ENCODE measurements at places on chromosomes 2 and 18.

- H3K4me1 ChIP-seq, result no peaks in the 10 kb centered on the region
- H3K27me3 ChIP-seq, result no peaks in the 10 kb centered on the region
- H3K36me3 ChIP-seq, result no peaks in the 10 kb centered on the region
- H3K27ac ChIP-seq, result no peak overlapping the region
- H3K4me3 ChIP-seq, result no peak overlapping the region
- DNase-seq, result no peak
These were observed 34.0 kb downstream of the CCDC195 start for GRCh38 chr2:224682134-224682533.

DNA sequence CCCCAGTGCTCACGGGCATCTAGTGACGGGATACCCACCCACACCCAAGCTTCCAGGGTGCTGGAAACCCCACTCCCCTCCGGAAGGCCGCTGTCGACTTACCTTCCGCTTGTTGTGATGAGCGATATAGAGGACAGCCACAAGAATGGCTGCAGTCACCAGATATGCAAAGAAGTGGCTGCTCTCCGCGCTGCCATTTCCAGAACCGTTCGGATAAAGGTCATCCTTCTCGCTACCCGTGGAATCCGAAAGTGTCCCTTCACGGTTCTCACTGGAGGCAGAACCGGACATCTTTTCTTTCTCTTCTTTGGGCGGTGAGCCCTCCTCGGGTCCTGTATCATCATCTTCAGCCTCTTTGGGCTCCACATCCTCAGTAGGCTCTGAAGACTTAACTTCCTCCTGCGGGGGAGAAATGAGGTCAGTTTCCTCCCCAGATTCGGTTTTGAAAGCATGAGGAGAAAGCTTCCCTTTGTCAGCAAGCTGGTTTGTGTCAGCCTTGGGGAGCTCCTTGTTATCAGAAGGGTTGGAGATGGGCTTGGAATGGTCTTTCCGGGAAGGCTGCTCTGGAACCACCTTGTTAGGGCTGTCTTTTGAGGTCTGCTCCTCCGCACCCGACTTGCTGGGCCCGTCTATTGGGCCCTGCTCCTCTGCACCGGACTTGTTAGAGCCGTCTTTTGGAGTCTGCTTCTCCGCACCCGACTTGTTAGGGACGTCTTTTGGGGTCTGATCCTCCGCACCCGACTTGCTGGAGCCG is 1.2 kb downstream of the TGOLN2 start:
- peak overlapping the region; percentile 82 for H3K4me3 ChIP-seq
- no peaks in the 10 kb centered on the region for H3K27me3 ChIP-seq
- peak; percentile 46 for DNase-seq
- H3K4me1 ChIP-seq, result peaks cover 64% of the 10 kb centered on the region

DNA sequence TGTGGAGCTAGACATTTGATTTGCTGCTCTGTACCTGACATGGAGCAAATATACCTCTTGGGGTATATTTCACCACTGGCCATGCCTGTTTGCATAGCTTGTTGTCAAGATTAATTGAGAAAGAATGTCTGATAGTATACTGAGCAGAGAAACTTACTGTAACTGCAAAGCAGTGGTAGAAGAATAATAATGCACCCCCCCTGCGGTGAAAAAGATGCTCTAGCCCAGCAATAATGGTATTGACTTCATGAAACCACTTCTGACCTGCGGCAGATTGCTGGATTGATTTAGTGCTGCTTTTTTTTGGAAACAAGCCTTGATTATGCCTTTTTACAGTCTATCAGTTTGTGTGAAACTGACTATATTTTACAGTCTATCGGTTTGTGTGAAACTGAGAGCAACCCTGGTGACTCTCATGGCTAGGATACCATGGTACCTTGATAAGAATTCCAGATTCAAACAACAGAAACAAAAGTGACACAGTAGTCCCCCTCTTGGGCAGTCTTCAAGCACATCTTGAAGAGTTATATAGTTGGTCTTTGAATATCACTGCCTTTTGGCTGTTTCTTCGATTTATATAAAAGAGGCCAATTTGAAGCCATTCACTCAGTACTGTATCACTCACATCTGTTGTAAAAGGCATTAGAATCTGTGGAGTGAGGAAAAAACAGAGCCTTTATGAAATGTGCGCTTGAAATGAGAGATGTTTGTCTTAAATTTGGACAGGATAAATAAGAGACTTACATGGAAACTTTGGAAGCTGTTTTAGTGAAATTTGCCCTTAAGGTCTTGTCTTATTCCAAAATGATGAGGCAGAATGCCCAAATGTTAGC is 102.5 kb downstream of the FMNL2 start:
- no peaks in the 10 kb centered on the region for H3K36me3 ChIP-seq
- H3K27me3 ChIP-seq, result no peaks in the 10 kb centered on the region
- no peak for DNase-seq
- H3K4me3 ChIP-seq, result no peak overlapping the region

DNA sequence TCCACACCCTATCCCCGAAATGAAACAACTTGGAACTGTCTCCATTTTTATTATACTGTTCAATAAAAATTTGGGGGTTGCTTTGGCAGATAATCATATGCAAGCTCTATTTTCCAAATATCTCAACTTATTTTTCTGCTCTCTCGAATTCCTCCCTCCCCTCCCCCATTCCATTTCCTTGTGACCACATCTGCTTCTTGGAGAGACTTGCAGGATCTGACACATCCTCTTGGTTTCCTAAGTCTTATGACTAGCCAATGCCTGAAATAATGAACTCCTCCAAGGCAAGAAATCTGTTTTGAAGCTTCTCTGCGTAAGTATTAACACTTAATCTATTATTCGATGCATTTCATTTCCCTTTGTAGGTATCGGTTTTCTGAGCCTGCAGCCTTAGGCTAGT is 16.1 kb downstream of the TGIF1 start:
- DNase-seq, result no peak
- no peaks in the 10 kb centered on the region for H3K4me1 ChIP-seq
- H3K27ac ChIP-seq, result no peak overlapping the region
- no peaks in the 10 kb centered on the region for H3K27me3 ChIP-seq
- H3K36me3 ChIP-seq, result peaks cover 12% of the 10 kb centered on the region
- H3K4me3 ChIP-seq, result no peak overlapping the region

DNA sequence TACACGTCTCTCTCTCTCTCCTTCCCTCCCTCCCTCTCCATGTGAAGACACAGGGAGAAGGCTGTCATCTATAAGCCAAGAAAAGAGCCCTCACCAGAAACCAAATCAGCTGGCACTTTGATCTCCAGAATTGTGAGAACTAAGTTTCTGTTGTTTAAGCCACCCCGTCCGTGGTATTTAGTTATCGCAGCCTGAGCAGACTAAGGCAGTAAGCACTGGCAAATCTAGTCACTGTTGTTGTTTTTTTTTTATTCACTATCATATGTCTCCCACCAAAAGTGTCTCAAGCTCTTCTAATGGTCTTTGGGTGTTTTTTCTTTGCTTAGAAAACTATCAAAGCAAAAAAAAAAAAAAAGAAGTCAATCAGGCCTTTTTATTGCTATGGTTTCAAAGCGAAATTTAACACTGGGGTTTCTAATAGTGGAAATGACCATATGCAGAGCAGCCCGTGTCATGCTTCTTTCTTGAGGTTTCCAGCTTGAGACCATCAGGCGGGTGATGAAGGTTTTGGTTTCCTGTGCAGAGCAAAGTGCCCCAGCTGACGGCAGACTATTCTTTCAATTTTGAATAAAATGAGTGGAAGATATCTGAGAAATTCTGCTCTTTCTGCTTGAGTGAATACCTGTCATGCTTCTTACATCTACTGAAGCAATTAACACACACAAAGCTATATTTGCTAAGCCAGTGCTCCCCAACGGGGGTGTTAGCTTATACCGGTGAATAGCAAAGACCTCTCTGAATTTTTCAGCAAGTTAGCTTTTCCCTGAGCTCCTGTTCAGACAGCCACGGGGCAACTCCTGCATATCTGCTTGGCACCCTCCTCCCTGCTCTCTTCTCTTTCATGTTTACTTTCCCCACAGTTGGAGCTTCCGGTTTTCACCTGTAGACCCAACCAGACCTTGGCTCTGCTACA is 394.1 kb upstream of the ATP5MC3 start:
- no peak for DNase-seq
- no peaks in the 10 kb centered on the region for H3K36me3 ChIP-seq
- no peaks in the 10 kb centered on the region for H3K4me1 ChIP-seq
- H3K27ac ChIP-seq, result no peak overlapping the region
- no peaks in the 10 kb centered on the region for H3K27me3 ChIP-seq
- H3K4me3 ChIP-seq, result no peak overlapping the region

- no peaks in the 10 kb centered on the region for H3K36me3 ChIP-seq
- no peaks in the 10 kb centered on the region for H3K4me1 ChIP-seq
- peak; percentile 62 for DNase-seq
- H3K27ac ChIP-seq, result no peak overlapping the region
- H3K27me3 ChIP-seq, result no peaks in the 10 kb centered on the region
These were observed 14.8 kb upstream of the BIN1 start for GRCh38 chr2:127121776-127122176.

GRCh38 chr2:222257645-222258044 is 41.2 kb downstream of the PAX3 start:
- no peak for DNase-seq
- H3K36me3 ChIP-seq, result no peaks in the 10 kb centered on the region
- no peaks in the 10 kb centered on the region for H3K4me1 ChIP-seq
- H3K27ac ChIP-seq, result no peak overlapping the region

DNA sequence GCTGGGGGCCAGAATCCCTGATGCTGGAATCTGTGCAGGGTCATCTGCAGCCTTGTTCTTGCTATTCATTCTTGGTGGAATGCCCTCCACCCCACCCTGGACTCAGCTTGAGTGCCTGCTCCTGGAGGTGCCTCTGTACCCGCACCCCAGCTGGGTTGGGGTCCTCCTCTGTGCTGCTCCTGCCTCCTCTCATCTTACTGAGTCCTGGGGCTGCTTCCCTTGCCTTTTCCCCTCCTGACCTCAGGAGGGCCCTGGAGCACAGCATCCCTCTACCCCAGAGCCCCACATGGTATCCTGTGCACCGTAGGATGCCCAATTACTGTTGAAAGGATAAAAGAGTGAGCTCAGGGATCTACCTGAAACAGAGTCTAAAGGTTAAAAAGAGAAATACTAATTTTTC is 81.6 kb downstream of the CIB4 start:
- H3K4me1 ChIP-seq, result peaks cover 23% of the 10 kb centered on the region
- no peak overlapping the region for H3K4me3 ChIP-seq
- DNase-seq, result peak; percentile 41
- no peaks in the 10 kb centered on the region for H3K36me3 ChIP-seq

Data from tibial artery (tissue), 4 donors.